Activated naive CD4-positive, alpha-beta T cell treated with anti-CD3 and anti-CD28 coated beads, Interleukin-2, amount 50 U/mL, for 72 hours (primary cell): ENCODE measurements at places on chromosomes 6 and 20.

DNA sequence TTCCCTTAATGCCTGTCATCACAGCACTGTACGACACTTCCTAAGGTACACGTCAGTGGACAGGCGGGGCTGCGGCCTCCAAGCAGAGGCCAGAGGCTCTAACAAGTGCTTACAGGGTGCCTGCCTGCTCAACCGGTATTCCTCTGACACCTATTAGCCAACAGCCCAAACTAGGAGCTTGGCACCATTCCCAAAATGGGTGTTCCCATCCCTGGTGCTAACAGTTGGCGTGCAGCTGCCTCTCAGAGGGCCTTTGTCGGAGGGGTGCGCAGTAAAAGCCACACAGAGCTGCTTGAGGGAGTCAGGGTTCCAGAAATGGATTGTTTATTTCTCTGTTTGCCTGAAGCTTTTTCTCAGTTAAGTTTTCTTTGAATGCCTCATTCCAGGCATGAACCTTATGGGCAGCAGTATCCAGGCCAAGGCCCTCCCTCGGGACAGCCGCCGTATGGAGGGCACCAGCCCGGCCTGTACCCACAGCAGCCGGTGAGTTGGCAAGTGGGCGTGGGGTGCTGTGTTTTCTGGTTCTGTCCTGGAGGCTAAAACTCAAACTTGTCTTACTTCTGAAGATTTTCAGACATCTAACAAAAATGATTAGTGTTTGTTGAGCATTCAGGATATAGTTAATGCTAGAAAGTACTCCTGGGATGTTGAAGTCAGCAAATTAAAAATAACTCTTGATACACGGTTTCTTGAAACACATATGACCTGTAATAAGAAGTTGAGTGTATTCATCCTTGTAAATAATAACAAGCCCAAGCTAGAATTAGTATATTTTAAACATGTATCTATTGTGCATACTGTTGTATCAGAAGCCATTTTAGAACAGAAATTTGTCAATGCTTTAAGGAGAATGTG lies 124.7 kb downstream of the TMEM242 start:
- no peak for DNase-seq

- no peak for DNase-seq
These were observed 21.6 kb downstream of the RREB1 start for GRCh38 chr6:7129360-7129759.

DNA sequence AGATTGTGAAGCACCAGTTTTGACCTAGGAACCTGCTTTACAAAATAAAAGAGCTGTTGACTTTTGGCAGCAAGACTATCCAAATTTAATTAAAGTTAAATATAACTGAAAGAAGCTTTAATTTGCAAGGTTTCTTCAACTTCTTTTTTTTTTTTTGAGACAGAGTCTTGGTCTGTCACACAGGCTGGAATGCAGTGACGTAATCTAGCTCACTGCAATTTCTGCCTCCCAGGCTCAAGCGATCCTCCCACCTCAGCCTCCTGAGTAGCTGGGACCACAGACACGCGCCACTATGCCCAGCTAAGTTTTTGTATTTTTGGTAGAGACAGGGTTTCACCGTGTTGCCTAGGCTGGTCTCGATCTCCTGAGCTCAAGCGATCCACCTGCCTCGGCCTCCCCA lies 13.7 kb upstream of the CSE1L start:
- no peak for DNase-seq

- no peak for DNase-seq
These were observed 26.0 kb downstream of the RBM38 start for GRCh38 chr20:57417051-57417689.

- no peak for DNase-seq
These were observed 156.4 kb downstream of the OR2B2 start for GRCh38 chr6:27755768-27756167.

GRCh38 chr6:13319891-13320564 lies 8.3 kb downstream of the TBC1D7 start:
- DNase-seq = no peak

- DNase-seq = no peak
These were observed 53.0 kb upstream of the CHD6 start for GRCh38 chr20:41671143-41671542.

DNA sequence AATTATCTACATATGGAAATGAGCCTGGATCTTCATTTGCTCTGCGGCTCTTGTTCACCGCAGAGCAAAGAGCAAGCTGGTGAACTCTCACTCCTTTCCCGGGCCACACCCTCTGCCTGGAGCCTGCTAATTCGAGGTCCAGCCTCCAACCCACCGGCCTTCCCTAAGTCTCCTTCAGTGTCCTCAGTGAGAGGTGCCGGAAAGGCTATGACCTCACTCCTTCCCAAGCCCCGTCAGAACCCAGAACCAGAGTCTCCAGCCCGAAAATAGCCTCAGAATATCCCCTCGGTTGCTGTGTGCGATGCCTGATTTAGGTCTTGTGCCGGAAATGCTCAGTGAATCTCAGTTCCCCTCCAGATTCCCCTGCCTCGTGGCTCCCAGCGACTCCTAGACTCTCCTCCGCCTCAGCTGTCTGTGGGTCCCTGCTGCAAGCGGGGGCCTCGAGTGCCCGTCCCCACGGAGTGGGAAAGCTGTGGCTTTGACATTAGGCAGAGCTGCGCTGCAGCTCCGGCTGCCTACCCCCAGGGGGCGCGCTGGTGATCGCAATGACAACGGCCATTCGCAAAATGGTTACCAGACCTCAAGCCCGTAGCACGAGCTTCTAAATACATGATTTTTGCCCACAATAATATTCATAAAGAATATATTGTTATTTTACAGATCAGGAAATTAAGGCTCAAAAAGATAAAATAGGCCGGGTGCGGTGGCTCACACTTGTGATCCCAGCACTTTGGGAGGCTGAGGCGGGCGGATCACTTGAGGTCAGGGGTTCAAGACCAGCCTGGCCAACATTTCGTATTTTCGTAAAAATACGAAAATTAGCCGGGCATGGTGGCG lies 4.1 kb upstream of the BNIP5 start:
- peak; percentile 64 for DNase-seq

- DNase-seq = no peak
These were observed 19.4 kb upstream of the SLC2A12 start for GRCh38 chr6:134071846-134072245.

DNA sequence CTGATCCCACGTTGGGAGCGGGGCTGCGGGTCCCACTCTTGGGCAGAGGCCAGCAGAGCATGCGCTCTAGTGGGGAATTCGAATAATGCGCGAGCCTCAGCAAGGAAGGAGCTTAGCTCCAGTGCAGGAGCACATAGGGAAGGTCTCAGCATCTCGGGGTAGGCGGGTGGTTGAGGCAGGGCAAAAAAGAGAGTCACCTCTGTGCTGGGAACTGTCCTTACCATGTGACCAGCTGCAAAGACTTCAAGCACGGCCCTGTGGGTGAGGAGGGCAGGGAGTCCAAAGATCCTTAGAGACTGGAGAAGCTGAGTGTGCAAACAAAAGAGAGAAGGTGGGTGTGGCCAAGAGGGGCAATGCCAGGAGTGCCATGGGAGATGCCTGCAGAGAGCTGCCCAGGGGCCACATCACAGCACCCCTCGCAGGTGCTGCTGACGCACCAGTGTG lies 79.2 kb upstream of the CD93 start:
- DNase-seq = no peak

- no peak for DNase-seq
These were observed 50.6 kb downstream of the RNF24 start for GRCh38 chr20:3964719-3965118.

GRCh38 chr6:54291146-54291545 lies 17.1 kb upstream of the TINAG start:
- DNase-seq = no peak

DNA sequence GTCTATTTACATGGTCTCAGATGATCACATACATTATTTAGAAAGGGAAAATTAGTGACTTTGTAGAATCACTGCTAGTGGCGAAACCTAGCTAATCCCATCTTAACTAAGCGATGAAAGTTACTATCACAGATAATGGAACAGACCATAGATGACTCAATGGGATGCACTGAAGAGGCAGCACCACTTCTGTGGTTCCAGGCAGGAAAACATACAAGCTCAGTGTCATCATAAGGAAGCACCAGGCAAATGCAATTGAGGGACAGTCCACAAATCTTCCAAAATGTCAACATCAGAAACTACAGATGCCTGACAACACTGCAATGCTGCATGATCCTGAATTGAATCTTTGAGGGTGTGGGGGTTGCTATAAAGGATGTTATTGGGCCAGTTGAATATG lies 15.9 kb upstream of the SNAI1 start:
- no peak for DNase-seq

- DNase-seq = no peak
These were observed 365.3 kb downstream of the RNF144B start for GRCh38 chr6:18752278-18753068.

DNA sequence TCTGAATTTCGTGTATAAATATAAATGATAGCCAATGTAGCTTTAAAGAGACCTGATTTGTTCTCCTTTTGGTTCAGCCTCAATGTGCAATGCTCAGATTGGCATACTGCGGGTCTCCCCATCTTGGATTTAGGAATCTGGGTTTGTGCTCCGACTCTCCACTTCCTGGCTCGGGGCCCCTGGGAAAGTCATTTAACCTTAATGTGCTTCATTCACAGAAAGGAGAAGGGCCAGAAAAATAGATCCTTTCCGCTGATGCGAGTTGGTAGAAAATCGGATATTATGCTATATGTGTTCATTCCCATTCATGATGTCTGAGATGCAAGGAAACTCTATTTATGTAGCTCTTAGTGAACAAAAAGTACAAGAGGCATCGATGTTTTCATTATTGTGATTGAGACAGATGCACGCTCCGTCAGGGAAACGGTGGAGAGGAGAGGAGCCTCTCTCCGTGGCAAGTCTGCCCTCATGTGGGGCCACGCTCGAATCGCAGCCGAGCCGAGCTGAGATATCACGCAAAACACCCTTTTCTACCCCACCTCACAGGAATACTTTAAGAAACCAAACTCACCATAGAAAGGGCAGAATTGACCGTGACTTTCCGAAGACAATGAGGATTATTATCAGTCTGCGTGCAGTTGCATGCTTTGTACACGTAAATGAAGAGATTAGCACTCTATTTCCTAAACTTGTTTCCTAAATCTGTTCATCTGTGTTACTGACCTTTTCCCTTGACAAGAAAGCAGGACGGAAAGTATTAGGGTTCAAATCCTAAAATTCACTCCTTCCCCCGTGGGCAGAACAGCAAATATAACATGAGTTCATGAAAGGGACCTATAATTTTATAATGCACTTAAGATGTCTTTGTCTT lies 136.6 kb downstream of the COL9A1 start:
- no peak for DNase-seq

DNA sequence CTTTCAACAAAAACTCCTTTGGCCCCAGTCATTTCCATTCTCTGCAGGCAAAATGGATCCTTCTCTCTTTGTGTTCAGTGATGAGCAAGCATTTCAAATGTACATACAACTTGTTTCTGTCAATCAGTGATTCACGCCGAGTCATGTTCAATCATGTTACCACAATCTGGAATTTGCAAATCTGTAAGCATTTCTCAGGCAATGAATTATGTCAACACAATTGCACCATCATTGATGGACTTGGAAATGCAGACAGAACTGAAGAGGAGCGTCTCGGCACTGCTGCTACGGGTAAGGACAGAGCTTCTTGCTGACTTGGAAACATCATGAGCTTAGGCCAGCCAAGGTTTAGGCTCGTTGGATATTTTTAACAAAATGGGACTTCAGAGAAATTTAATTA lies 132.8 kb upstream of the AGPAT4 start:
- no peak for DNase-seq

DNA sequence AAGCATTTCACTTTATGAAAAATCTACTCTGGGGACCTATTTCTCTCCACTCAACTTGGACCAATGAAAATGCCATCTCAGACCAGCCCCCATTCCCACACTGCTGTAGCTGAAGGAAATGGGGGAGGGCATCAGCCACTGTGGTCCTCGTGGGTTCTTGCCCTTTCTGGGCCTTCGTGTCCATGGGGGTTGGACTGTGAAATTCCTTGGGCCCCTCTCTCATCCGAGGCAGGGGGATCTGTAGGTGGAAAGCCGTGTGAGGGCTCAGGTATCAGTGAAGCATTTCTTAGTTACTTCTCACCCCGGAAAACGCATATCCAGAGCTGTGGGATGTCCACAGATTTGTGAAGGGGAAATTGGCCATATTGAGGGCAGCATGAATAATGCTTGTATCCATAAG lies 147.9 kb downstream of the CDC5L start:
- DNase-seq = no peak

GRCh38 chr20:23570178-23570760 lies 2.0 kb upstream of the CST9L start:
- no peak for DNase-seq

- DNase-seq = no peak
These were observed 76.6 kb upstream of the QKI start for GRCh38 chr6:163337958-163338357.

DNA sequence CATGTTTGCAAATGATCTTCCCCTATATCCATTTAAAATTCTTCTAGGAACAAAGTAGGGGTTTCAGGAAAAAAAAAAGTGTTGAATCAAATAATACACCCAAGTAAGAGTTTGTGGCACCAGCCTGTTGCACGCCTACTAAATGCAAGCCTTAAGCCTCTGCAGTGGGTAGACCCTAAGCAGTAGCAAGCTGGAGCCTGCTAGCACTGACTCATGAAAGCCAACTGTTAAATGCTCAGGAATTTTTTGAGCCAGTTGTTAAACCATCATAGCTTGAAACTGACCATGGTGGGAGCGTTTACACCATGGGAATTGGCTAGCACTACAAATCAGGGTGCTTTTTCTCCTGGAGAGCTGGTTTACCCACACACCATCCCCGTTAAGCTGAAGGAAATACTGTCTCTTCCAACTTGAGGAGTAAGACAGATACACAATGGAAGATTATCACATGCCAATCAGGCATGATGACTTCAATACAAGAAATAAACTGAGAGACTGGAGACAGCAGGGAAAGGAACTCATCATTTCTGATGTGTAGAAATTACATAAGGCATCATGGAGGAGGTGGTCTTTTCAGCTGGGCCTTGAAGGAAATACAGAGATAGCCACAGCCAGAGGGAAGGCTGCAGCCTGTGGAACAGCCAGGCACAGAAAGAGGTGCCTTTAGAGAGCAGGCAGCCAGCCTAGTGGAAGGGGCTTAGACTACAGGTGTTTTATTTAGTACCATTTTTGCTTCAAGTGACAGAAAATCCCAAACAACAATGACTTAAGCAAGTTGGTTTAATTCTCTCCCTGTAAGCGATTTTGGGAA lies 110.8 kb downstream of the SNX5 start:
- no peak for DNase-seq

DNA sequence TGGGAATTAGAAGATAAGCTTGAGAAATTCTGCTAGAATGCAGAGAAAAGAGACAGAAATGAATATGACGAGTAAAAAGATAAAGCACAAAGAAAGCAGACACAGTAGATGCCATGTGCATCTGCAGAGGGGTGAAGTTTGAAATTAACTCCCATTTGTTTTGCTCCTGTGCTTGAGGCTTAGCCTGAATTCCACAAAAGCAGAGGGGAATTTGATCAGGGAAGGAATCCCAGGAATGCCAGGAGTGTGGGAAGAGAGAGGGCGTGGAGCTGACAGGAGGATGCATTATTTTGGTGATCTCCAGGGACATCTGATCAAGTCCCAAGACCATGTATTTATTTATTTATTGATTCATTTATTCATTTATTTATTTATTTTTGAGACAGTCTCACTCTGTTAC lies 55.6 kb downstream of the SLC22A1 start:
- DNase-seq = no peak

GRCh38 chr6:6682225-6682624 lies 93.7 kb downstream of the LY86 start:
- no peak for DNase-seq
